ENCODE measurements at places on chromosomes 7 and 10. TPM values are rescaled to one million over a fixed set of nuclear protein-coding genes. Genes with fewer than 3 reads are reported as not detected.

GRCh38 chr10:46235705-46236545 lies 50.9 kb upstream of the ANTXRL start:
- no peak for DNase-seq
- no peaks in the 10 kb centered on the region for H3K27me3 ChIP-seq
- H3K27ac ChIP-seq: no peak overlapping the region
- no peak overlapping the region for H3K4me3 ChIP-seq
- H3K4me1 ChIP-seq: peaks cover 4% of the 10 kb centered on the region
- peaks cover 43% of the 10 kb centered on the region for H3K36me3 ChIP-seq

DNA sequence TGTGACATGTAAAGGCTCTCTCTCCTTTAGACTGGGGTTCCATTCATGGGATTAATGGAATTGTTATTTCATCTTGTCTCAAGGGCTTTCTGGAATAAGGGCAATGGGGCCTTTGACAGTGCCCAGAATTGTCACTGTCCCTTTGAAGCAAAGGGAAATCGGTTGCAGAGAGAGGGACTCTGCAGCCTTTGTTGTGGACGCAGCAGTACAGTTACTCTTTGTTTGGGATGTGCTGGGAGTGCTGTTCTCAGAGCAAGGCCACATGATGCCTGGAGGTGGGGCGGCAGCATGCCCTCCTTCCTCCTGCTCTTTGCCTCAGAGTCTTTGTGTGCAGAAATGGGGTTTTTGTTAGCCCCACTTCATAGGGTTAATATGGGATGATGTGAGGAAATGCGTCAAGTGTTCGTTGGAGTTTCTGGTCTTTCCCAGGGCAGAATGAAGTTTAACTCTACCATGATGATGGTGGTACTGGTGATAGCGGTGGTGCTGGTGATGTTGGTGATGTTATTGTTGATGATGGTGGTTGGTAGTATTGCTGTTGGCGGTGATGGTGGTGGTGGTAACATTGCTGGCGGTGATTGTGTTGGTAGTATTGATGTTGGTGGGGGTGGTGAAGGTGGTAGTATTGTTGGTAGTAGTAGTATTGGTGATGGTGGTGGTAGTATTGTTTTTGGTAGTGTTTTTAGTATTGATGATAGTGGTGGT lies 45.3 kb downstream of the DOCK1 start:
- no peaks in the 10 kb centered on the region for H3K4me1 ChIP-seq
- H3K36me3 ChIP-seq: no peaks in the 10 kb centered on the region
- H3K27me3 ChIP-seq: no peaks in the 10 kb centered on the region
- H3K4me3 ChIP-seq: no peak overlapping the region
- H3K27ac ChIP-seq: no peak overlapping the region
- DNase-seq: no peak

GRCh38 chr7:158256091-158256816 lies 331.4 kb downstream of the PTPRN2 start:
- no peak overlapping the region for H3K27ac ChIP-seq
- H3K4me1 ChIP-seq: no peaks in the 10 kb centered on the region
- no peak for DNase-seq

CAV1 gene
- total RNA-seq: 0.17 TPM

NOD1 gene
- total RNA-seq: 12.9 TPM

ACTR3C gene
- 7.9 TPM for total RNA-seq

Data from activated CD4-positive, alpha-beta T cell treated with anti-CD3 and anti-CD28 coated beads, Interleukin-2, amount 10 ng/mL, durations not matched to agents 24 days and 14 days (primary cell).